ENCODE measurements at places on chromosomes 4 and X.

DNA sequence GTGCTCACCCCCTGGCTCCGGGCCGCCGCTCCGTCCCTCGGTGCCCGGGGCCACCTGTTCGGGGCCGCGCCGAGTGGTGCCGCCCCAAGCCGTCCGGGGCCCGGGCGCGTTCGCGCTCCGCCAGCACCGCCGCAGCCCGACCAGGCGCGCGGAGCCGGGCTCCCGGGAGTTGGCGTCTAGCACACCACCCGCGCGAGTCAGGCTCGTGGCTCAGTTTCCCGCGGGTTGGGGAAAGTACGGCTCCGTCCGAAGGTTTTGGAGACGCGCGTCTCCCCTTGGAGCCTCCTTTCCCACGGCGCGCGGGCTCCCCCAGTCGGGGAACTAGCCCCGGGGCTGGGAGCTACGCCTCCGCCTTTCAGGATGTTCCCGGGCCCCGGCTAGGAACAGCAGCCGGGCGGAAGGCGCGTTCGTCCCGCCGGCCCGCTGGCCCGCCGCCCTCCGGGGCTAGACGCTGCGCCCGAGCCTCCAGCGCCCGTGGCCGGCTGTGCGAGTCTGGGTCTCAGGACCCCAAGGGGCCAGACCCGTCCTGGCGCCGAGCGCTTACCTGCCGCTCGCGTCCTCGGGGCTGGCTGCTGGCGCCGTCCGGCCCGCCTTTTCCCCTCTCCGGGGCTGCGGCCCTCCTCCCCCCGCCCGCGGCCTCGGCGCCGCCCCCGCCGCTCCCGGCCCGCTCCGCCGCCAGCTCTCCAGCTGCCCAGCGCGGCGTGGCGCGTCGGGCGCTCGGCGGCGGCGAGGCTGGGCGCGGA is at the start of gene ADGRG2:
Gene ADGRG2, minus strand, starts transcription at position 571 of the 743 bp plus-strand sequence. CDS start 53,634 bp downstream, outside the sequence.
- DNase-seq = no peak

DNA sequence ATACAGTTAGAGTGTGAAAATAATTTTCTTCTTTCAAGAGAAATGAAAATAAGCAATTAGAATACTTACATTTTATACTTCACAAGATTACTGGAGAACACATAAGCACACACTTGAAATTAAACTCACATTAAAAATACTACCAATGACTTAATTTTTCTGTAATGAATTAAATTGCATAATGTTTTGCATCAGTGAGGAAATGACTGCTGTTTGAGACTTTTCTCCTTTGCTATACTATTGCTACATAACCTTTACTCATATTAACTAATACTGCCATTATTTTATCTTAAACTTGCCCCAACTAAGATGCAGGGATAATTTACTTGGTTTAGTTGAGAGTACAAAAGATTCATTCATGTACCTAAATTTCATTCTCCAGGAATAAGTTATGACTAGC is 590.9 kb downstream of the ARAP2 start:
- DNase-seq = no peak

DNA sequence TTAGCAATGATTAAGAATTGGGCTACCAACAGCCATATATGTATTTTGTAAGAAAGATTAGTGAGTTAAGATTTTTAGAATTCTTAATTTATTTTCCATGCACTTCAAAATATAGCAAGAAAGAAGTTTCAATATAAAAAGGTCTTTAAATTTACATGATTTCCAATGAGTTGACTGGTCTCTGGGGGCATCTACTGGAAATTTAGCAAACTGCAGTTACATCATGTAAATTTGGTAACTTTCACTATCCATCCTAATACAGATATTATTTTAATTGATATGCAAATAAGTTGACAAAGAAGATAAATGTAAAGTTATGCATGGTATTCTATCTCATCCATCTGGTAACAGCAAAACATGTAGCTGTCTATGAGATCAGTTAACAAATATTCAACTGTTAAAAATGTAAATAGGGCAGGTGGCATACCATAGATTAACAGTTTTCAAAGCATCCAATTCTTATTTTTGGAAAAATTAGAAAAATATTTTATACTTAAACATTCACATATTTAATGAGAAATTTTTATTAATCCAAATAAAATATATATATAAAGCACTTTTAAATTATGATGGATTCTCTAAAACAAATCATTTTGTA is 29.1 kb downstream of the TTC29 start:
- DNase-seq = peak; percentile 40

DNA sequence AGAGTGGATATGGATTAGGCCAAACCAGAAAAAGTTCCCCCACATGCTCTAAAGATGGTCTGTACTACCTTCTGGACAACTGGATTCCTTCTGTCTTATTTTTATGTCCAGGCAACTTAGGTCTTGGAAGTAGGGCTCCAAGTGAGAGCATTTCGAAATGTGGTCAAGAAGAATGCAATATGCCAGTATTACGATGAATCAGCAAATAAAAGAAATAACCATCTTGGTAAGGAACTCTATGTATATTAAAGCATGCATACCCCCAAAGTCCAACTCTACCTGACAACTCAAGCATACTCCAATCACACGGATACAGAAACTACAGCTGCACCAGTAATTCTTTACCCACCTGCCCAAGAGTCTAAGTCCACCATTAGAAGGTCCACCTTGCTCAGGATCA is 234.5 kb downstream of the HNRNPD start:
- DNase-seq = no peak

GRCh38 chrX:151815398-151815797 is 80.9 kb downstream of the CNGA2 start:
- DNase-seq = no peak

DNA sequence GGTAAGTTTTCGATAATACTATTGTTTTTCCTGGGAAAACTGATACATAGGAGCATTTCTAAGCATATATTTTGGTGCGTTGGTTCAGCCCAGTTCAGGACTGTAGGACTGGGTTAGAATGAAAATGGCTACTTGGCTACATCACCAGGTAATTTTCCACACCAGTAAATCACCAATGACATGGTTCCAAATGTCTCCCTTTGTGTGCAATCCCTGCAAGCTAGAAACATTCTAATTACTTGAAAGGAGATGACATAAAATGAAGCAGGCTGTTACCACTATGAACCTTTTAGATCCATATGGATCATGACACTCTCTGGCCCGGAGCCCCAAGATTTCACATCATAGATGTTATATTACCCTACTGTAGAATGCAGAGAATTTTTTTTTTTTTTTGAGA is 577.4 kb upstream of the FTHL17 start:
- DNase-seq = no peak

GRCh38 chrX:140502491-140503237 is 2.2 kb downstream of the SOX3 start:
- no peak for DNase-seq
